ENCODE measurements at places on chromosomes 7 and 10. TPM values are rescaled to one million over a fixed set of nuclear protein-coding genes. Genes with fewer than 3 reads are reported as not detected.

- DNase-seq, result no peak
- H3K27me3 ChIP-seq, result no peaks in the 10 kb centered on the region
- H3K36me3 ChIP-seq, result no peaks in the 10 kb centered on the region
- peaks cover 16% of the 10 kb centered on the region for H3K4me1 ChIP-seq
Measured at GRCh38 chr10:70982443-70982842, 94.1 kb upstream of the PCBD1 start.

DNA sequence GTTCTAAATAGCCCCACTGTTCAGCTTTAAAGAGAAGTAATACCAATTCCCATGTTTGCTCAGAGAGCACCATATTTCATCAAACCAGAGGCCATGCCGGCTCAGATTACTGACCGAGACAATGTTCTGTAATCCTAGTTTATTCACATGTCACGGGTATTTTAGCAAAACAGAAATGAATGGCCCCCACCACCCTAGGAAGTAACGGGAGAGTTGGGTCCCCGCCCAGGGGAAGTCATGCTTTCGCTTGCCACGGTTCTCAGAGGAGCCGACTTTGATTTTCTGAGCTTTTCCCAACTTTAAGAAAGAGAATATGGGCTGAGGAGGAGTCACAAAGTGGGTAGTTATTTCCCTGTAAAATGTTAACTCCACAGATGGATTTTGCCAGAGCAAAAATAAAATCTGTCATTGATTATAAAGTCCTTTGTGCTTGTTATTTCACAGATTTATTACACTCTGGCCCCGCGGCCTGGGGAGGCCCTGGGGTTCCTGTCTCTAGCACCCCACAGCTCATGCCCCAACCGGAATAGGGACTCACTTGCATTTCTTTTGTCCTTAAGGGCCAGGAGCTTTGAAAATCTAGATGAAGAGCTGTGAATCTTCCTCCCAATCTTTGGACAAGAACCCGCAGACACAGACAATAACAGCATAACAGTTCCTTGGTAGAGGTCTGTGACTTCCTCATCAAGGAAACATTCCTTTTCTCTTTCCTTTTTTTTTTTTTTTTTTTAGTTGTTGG lies 3.7 kb upstream of the GDF10 start:
- no peak overlapping the region for H3K4me3 ChIP-seq
- H3K36me3 ChIP-seq, result no peaks in the 10 kb centered on the region
- H3K4me1 ChIP-seq, result peaks cover 3% of the 10 kb centered on the region
- peaks cover 38% of the 10 kb centered on the region for H3K27me3 ChIP-seq

CRHR2 gene
- total RNA-seq, result not detected

GRCh38 chr10:30853066-30853465 lies 178.6 kb downstream of the ZNF438 start:
- peaks cover 9% of the 10 kb centered on the region for H3K36me3 ChIP-seq
- no peak for DNase-seq
- H3K27me3 ChIP-seq, result no peaks in the 10 kb centered on the region
- no peak overlapping the region for H3K4me3 ChIP-seq

DNA sequence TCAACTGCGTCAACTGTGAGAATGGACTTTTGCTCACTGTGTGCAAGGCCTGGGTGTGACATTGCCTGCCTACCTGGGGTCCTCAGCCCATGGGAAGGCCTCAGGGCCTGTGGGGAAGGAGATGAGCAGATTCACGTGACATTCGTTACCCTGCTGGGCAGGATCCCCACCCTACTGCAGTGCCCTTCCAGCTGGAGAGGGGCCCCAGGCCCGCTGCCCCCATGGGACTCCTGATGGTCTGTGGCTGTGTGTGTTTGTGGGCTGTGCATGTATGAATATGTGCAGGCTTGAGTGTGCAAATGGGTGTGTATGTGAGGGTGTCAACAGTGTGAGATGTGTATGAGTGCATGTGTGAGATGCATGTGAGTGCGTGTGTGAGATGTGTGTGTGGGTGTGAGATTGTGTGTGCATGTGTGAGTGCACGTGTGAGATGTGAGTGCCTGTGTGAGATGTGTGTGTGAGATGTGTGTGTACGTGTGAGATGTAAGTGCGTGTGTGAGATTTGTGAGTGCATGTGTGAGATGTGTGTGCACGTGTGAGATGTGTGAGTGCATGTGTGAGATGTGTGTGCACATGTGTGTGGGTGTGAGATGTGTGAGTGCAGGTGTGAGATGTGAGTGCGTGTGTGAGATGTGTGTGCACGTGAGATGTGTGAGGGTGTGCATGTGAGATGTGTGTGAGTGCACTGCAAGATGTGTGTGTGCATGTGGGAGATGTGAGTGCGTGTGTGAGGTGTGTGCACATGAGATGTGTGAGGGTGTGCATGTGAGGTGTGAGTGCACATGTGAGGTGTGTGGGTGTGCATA lies 29.7 kb downstream of the PPIF start:
- peaks cover 3% of the 10 kb centered on the region for H3K4me1 ChIP-seq
- no peak overlapping the region for H3K4me3 ChIP-seq
- H3K27me3 ChIP-seq, result peaks cover 11% of the 10 kb centered on the region
- no peak overlapping the region for H3K27ac ChIP-seq

DNA sequence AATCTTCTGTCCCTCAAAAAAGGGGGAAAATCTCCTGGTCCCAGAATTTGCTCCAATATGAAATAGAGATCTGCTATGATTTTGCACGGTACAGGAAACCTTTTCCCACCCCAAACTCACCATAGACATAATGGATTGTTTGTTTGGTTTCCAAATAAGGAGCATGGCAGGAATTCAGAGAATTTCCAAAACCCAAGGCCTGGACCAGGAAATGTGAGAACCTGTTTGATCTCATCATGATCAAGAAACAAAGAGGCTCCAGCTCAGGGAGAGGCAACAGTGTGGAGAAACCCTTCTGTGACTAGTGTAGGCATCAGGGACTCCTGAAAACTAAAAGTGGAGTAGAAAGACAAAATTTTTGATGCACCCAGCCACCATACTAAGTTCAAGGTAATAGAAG lies 1548.1 kb upstream of the LRRTM3 start:
- no peak for DNase-seq
- no peak overlapping the region for H3K4me3 ChIP-seq
- H3K4me1 ChIP-seq, result no peaks in the 10 kb centered on the region
- no peaks in the 10 kb centered on the region for H3K27me3 ChIP-seq
- H3K36me3 ChIP-seq, result no peaks in the 10 kb centered on the region

PPP1R17 gene
- not detected for total RNA-seq

- no peak overlapping the region for H3K4me3 ChIP-seq
- H3K27me3 ChIP-seq, result no peaks in the 10 kb centered on the region
- H3K36me3 ChIP-seq, result no peaks in the 10 kb centered on the region
- DNase-seq, result no peak
Measured at GRCh38 chr7:137539111-137539715, 195.7 kb upstream of the PTN start.

GRCh38 chr7:21923658-21924057 lies 22.0 kb downstream of the CDCA7L start:
- H3K4me1 ChIP-seq, result peaks cover 6% of the 10 kb centered on the region
- no peak for DNase-seq
- no peak overlapping the region for H3K4me3 ChIP-seq
- H3K27ac ChIP-seq, result no peak overlapping the region

GRCh38 chr7:12884856-12885440 lies 197.5 kb downstream of the ARL4A start:
- H3K4me1 ChIP-seq, result peaks cover 3% of the 10 kb centered on the region
- H3K27me3 ChIP-seq, result peaks cover 4% of the 10 kb centered on the region
- no peak for DNase-seq

GRCh38 chr10:7428673-7429350 lies 18.0 kb upstream of the SFMBT2 start:
- H3K27me3 ChIP-seq, result peaks cover 32% of the 10 kb centered on the region
- no peak overlapping the region for H3K27ac ChIP-seq
- no peak overlapping the region for H3K4me3 ChIP-seq
- no peaks in the 10 kb centered on the region for H3K36me3 ChIP-seq

DNA sequence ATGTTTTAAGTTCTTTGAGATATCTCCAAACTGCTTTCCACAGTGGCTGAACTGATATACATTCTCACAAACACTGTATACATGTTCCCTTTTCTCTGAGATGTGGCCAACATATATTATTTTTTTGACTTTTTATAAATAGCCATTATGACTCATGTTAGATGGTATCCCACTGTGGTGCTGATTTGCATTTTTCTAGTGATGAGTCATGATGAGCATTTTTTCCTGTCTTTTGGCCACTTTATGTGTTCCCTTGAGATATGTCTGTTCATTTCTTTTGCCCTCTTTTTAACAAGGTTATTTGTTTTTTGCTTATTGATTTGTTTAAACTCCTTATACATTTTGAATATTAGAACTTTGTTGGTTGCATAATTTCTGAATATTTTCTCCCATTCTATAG lies 1055.1 kb downstream of the NXPH1 start:
- no peak for DNase-seq
- no peaks in the 10 kb centered on the region for H3K27me3 ChIP-seq
- H3K36me3 ChIP-seq, result no peaks in the 10 kb centered on the region
- no peak overlapping the region for H3K27ac ChIP-seq

DNA sequence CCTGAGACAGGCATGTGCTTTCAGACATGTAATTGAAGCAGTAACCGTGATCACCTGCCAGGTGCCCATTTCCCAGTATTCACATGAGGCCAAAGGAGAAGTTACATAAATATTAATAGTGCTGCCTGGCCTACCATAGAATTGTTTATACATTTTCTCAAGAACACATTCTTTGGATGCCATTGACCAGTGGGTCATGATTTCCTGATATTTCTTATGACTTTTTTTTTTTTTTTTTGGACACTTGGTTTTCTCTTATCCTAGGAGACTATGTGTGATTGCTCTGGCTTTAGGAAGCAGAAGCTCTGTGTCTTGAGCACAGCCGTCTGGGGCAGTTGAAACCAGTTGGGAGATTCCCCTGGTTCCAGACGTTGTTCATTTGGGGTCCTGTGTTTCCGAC lies 143.9 kb upstream of the NPS start:
- H3K4me1 ChIP-seq, result no peaks in the 10 kb centered on the region
- DNase-seq, result no peak
- H3K36me3 ChIP-seq, result no peaks in the 10 kb centered on the region

GRCh38 chr10:97061423-97061822 lies 124.3 kb downstream of the SLIT1 start:
- H3K4me1 ChIP-seq, result no peaks in the 10 kb centered on the region
- H3K4me3 ChIP-seq, result no peak overlapping the region
- H3K27me3 ChIP-seq, result no peaks in the 10 kb centered on the region
- DNase-seq, result no peak
- no peaks in the 10 kb centered on the region for H3K36me3 ChIP-seq
- no peak overlapping the region for H3K27ac ChIP-seq

DNA sequence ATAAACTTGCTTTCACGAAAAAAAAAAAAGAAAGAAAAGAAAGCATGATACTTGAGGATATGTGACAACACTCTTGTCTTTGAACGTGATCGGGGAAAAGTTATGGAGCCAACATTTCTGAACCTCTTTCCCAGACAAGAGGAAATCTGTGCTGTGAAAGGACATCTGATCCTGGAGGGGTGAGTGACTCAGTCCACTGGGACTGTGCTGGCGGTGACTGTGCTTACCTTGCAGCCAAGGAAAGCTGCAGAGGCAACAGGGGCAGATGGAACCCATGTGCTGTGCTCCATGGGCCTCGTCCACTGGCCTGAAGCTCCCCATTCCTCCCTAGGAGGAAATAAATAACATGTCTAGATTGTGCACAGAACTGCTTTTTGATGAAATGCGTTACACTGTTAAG lies 116.5 kb upstream of the RAB11FIP2 start:
- no peaks in the 10 kb centered on the region for H3K27me3 ChIP-seq
- DNase-seq, result no peak
- no peak overlapping the region for H3K27ac ChIP-seq
- H3K4me3 ChIP-seq, result no peak overlapping the region
- H3K4me1 ChIP-seq, result no peaks in the 10 kb centered on the region

GPAM gene
- total RNA-seq, result 7.3 TPM

EPO gene
- total RNA-seq, result 0.14 TPM

LLCFC1 gene
- not detected for total RNA-seq

DNA sequence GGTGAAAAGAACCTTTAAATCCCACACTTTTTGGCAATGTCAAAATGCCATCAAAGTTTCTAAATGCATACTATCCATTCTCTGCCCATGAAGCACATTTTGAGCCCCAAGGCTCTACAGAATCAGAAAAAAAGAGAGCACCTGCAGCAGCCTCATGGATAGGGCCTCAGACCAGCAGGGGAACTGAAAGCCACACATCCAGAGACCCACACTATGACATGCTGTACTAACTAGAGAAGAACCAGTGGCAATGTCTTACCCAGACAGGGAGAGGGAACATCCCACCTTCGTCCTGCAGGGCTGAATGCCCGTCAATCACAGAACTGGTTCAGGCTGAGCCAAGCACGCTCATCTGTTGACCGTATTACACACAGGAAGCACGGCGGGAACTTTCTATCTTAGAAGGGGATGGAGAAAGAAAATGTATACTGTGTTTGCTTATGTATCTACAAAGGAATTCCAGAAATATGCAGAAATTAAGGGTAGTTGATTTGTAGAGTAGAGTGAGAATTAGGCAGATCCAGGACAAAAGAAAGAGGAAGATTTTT lies 237.2 kb downstream of the GLI3 start:
- H3K27ac ChIP-seq, result no peak overlapping the region
- no peaks in the 10 kb centered on the region for H3K36me3 ChIP-seq
- no peak overlapping the region for H3K4me3 ChIP-seq
- no peaks in the 10 kb centered on the region for H3K27me3 ChIP-seq
